Hematopoietic multipotent progenitor cell treated with erythropoietin and hydrocortisone succinate and interleukin-3 and kit ligand, for 8 days (in vitro differentiated cells): ENCODE measurements at places on chromosomes 1 and 21.

DNA sequence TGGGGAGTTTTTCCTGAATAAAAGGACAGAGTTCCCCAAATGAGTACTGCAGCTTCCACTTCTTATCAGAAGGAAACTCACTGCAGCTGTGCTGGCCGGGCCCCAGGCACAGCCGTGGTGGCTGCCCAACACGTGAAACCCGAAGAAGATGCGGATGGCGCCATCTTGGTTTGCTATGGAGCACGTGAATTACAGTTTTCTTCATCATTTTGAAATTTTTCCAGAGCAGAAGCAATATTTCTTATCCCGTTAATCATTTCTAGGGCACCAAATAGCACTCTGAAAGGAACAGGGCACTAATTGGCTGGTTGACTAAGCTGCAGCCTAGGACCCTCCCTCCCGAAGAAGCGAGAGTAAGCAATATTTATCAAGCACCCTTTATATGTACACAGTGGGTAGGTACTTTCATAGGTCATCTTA, 63.2 kb upstream of the EPS8L3 start:
- DNase-seq, result peak; percentile 62

- DNase-seq, result peak; percentile 47
These were observed 32.2 kb downstream of the FAM177B start for GRCh38 chr1:222769181-222769580.

- DNase-seq, result no peak
These were observed 253.3 kb upstream of the ADGRL2 start for GRCh38 chr1:81547261-81547911.

GRCh38 chr1:63533931-63534330, 10.6 kb downstream of the EFCAB7 start:
- DNase-seq, result no peak

- DNase-seq, result no peak
These were observed 192.0 kb upstream of the JUN start for GRCh38 chr1:58975888-58976287.

DNA sequence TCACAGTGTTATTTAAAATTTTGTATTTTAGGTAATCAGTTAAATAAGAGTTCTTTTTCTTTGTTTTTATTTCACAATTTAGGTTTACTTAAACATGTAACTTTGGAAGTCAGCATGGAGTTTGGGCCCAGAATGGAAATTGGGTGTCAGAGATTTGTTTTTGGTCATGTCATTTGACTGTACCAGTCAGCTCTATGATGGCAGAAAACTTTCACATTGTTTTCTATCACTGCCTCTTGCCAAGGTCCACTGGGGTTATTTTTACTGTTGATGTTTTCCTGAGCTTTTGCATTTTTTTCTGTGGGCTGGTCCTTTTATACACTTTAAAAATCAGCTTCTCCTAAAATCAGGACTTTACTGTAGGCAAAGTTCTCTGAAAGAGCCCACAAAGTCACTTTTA, 54.4 kb downstream of the SLC30A7 start:
- DNase-seq, result no peak

GRCh38 chr21:46109313-46110221, 11.7 kb downstream of the COL6A2 start:
- no peak for DNase-seq

DNA sequence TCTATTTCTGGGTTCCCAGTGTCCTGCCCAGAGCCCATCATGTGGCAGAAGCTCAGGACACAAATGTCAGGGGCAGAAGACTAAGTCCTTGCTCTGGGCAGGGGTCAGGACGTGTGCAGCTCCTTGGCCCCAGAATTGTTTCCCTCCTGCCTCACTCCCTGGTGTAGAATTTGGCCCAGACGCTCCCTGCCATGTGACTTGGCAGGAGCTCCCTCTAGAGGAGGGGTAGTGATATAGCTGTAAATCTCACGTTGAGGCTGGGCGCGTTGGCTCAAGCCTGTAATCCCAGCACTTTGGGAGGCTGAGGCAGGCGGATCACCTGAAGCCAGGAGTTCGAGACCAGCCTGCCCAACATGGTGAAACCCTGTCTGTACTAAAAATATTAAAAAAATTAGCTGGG, 91.2 kb downstream of the UBIAD1 start:
- DNase-seq, result peak; percentile 60

DNA sequence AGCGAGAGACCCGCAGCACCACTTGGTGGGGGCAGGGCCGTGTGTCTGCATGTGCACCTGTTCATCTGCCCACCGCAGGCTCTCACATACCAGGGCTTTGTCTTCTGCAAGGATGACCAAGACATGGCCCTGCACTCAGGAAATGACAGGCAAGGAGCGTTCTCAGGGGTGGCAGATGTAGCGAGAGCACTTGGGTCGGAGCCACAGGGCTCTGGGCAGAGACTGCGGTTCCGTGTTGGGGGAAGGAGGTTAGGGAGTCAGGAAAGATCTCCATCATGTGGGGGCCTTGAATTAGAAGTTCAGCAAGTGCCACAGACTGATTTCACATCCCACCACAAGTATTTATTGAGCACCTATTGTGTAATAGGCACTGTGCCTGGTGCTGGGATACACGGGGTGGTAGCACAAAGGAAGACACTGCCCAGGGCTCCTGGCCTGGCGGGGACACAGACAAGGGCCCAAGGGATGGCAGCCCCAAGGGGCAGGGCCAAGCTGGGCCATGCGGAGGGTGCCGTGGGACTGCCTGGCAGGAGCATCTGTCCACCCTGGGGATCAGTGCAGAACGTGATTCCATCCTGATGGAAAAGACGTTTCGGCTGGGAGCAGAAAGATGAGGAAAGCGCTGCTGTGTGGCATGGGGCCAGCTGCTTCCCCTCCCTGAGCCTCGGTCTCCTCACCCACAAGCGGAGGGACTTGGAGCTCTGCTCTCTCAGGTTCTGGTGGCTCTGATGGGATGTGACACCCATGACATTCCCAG, 11.4 kb upstream of the SPSB1 start:
- no peak for DNase-seq

DNA sequence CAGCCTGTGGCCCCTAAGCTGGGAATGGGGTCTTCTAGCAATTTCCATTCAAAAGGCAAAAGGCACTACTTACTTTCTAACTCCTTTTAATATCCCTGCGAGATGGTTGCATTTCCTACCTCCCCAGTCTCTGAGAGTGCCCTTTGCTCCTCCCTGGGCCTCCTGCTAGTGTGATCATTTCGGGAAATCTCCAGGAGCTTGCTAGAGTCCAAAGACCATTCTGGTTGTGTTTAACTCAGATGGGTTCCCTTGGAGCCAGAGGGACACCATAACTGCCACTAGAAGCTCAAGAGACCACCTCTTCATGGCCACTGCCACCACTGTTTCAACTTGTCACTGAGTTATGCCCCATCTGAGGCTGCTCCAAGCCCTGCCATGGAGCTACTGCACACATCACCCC, 34.4 kb upstream of the CYP4B1 start:
- no peak for DNase-seq

- DNase-seq, result no peak
These were observed 1000.6 kb upstream of the PRMT6 start for GRCh38 chr1:106055855-106056254.

GRCh38 chr1:179297105-179297378, 3.4 kb downstream of the SOAT1 start:
- DNase-seq, result no peak

DNA sequence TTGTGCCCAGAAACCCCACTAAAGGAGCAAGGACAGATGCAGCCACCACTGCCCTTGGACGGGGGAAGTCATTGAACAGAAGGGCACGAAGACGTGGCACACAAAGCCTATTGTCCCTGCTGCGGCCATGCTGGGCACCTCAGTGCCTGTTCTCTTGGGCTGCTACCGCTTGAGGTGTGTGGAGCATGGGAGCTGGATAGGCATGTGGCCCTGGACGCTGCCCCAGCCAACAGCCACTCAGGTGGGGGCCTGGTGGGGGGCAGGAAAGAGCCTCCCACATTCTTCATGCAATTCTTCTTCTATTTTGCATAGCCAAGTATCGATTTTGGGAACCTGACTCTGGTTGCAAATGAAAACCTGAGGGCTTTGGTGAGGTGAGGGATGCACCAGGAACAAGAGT, 337.2 kb downstream of the RPS6KC1 start:
- no peak for DNase-seq

DNA sequence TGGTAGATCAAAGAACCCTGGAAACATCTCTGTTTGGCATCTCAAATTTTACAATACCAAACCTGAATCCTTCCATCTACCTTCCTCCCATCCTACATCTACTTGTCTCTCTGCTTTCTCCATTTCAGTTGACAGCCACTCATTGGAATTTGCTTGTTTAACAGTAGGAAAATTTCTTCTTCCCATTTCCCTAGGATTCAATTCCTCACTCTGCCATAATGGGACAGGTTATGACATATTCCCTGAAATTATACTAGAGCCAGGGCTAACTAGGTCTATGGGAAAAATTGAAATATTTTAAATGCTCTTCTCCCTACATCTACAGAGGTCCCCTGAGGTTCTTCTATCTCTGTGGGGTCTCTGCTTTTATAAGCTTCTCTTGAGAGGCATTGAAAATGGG, 257.7 kb downstream of the KCNH1 start:
- DNase-seq, result no peak

GRCh38 chr1:9643351-9644256, 7.9 kb upstream of the PIK3CD start:
- DNase-seq, result no peak

GRCh38 chr1:118494998-118495397, 310.0 kb upstream of the SPAG17 start:
- no peak for DNase-seq

- DNase-seq, result peak; percentile 20
These were observed 47.1 kb upstream of the IRF2BP2 start for GRCh38 chr1:234656944-234657654.

DNA sequence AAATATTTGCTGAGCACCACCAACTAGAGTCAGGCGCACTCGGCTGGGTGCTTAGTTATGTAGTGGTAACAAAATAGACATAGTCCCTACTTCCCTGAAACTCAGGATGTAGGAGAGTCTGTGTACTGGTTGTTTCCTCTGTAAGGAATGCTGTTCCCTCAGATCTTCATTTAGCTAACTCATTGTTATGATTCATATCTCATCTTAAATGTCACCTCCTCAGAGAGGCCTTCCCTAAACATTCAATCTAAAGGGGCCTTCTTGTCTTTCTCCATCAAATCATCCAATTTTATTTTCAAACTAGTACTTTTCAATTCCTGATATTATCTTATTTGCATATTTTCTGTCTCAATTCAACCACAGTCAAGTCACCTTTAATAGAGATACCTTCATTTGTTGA, 132.9 kb downstream of the PIK3R3 start:
- DNase-seq, result no peak

DNA sequence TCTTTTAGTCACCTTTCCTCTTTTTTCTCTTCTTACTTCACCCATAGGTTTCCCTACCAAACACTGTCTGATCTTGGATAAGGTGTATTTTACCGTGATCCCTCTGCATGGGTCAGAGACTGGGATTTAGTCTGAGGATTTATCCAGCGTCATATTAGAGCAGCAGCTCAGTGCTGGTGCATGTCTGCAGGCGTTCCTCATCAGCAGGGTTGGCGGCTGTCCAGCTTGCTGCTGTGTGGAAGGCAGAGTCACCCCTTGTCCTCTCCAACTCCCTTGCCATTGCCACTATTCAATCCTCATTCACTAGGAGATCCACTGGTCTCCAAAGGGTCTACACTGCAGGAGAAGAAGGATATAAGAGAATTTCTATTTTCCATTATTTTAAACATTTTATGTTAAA, 7.3 kb upstream of the FAM78B start:
- no peak for DNase-seq

GRCh38 chr1:151846686-151847237, 6.8 kb downstream of the THEM5 start:
- DNase-seq, result no peak

DNA sequence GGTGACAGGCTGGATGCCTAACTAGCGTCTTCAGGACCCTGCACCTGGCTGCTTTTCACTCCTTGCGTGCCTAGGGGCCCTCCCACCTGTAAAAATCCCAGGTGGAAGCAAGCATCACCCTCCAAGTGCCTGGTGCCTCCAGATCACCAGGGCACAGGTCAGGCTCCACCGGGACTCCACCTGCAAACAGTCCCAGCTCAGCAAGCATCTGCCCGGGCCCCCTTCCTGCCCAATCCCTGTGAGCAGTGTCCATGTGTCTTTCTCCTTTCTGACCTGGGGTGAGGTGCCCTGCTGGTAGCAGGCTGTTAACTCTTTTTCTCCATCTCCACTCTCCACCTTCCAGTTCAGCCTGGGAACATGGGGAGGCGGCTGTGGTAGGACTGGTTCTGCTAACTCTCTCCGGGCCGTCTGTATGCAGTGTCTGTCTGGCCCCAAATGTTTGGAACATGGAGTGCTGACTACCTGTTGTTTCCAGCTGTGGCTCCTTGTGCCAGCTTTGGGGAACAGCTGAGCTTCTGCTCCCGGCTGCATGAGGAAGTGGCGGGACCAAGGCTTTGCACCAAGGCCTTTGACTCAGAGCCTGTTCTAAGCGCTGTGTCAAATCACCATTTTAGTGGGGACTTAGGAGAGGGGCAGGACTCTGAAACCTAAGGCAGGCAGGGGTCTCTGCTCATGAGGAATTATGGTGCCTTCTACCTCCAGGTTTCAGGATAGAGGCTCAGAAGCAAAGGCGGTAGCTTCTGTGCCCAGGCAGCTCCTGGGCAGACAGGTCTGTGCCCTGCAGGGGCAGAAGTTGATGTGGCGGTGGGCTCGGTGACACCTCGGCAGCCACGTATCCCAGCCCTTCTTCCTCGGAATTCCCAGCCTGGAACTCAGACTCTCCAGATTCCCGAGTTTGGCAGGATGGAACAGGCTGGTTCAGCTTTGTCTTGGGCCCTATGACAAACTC, 5.5 kb downstream of the GPR137B start:
- no peak for DNase-seq

DNA sequence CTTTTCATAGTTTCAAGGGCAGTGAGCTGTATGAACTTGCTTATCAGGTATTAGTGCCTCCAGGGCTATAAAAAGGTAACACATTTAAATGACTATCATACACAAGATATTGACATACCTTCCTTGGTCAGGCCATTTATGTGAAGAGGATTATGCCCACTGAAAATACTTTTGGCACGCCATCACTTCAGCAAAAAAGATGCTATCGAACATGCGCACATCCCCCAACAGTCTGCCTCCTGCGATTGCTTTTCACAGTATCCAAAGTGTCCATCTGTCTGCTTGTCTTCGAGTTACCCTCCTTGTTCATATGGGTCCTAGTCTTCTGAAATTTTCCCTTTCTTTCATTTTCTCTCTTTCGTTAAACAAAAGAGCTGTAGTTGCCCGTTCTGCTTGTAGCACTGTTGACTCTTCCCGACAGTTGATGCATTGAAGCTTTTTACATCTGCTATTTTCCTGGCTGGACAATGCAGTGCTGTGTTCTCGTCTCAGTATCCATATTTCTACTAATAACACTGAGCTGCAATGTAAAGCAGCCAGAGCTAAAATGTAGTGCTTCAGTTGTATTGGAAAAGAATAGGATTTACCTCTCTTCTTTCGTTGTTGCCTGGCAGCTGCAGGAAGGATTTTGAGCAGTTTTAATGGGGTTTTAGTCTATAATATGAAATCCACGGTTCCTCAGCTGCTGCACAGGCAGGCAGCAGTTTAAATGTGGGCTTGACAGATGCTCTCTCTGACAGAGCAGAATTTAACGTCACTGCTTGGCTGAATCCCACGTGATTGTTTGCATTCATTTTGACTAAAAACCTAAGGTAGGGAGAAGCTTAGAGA, at the start of gene B3GALT2:
Gene B3GALT2 (minus strand): TSS at position 713 of the 831 bp plus-strand sequence. CDS start 5,051 bp downstream, outside the sequence.
- peak; percentile 24 for DNase-seq
